ENCODE measurements at places on chromosomes 7 and 10.

GRCh38 chr7:7738177-7738576, 19.8 kb upstream of the RPA3 start:
- DNase-seq = no peak

DNA sequence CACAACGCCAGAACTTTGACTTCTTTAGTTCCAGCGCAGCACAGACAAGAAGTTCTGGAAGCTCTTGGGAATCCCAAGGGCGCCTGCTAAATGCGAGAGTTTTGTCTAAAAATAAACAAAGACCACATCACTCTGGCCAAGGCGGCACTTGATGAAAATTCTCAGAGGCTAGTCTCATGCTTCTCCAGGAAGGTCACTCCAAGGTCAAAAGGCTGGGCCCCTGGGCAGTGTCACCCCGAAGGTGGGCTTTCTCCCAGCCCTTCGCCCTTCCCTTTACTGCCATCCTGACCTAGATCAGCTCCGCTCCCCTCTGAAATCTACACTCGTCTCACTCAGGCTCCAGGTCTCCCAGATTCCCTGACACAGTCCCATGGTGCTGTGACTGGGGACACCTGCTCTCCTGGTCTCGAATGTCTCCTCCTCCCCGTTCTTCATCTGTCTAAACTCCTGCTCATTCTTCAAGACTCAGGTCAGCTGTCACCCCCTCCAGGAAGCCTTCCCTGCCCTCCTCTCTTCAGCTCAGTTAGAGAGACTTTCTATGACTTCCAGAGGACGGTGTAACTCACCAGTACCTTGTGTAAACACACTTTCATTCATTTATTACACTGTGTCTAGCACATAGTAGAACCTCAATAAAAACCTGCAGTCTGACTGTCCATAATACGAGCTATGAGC, 10.5 kb downstream of the FAM53B start:
- no peak for DNase-seq

DNA sequence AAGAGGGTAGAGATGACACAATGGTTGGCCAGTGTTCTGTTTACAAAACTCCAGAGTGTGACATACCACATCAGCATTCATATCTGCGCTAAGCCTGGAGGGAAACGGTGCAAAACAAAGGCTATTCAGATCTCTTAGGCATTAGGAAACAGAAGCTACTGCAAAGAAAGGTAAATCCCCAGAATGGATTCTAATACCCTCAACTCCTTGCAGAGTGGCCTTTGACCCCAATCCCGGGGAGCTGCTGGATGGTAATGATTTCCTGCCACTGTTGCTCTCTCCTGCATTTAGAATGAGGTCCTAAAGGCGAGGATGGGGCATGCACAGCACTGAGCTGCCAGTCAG, 65.2 kb downstream of the AOAH start:
- DNase-seq = no peak

DNA sequence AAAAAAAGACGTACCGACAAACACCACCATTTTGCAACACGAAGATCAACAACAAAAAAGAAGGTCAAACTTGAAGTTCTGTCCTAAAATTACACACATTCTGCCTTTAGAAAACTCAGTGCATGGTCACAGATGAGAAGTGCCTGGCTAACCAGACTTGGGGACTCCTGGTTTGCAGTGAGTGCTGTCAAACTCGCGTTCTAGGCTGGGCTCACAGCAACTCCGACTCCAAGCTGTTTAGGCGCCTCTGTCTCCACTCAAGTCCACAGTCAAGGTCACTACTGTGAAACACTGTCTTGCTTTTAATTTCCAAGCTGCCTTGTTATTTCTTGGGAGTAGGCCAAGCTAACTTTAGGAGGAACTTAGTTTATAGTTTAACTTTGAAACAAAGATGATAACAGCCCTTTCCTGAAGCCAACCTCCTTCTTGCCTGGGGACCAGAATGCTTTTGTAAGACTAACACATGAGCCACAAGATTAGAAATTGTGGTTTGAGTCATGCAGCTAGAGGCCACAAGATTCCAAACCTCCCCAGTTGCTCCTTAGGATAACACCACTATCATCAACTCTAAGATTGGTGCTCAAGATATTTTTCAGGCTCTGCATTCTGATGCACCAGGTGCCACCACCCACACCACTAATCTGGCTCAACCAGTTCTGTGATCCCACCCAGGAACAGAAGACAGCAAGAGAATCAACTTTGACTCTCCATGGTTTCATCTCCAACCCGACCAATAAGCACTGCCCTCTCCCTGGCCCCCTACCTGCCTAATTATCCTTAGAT, 1.1 kb upstream of the DNAAF5 start:
- peak; percentile 33 for DNase-seq

- no peak for DNase-seq
These were observed 303.6 kb downstream of the DGKB start for GRCh38 chr7:14598978-14599377.

DNA sequence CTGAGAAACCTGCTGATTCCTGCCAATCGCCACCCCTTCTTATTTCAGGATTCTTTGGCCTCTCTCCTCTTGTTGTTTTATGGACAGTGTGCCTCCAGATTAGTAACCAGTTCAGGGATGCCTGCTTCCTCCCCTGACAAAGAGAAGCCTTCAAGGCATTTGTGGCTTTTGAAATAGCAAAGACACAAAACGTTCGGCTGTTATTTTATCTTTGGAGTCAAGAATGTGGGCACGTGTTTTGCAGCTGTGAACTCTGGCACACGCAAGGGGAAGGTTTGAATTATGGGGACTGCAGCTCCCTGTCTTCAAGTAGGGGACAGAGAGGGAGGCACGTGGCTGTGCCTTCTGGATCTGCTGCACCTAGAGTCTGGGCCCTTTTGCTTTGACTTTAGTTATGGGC, 157.9 kb upstream of the GRB10 start:
- no peak for DNase-seq

- DNase-seq = no peak
These were observed 1.5 kb upstream of the EXOC6 start for GRCh38 chr10:92846854-92847201.

GRCh38 chr7:17530741-17531421, 232.4 kb downstream of the AHR start:
- no peak for DNase-seq

GRCh38 chr10:72126184-72126871, 38.0 kb upstream of the SPOCK2 start:
- no peak for DNase-seq

GRCh38 chr10:70567603-70568002, 34.9 kb downstream of the PRF1 start:
- DNase-seq = no peak

GRCh38 chr7:94160719-94161435, 156.7 kb upstream of the BET1 start:
- DNase-seq = no peak

DNA sequence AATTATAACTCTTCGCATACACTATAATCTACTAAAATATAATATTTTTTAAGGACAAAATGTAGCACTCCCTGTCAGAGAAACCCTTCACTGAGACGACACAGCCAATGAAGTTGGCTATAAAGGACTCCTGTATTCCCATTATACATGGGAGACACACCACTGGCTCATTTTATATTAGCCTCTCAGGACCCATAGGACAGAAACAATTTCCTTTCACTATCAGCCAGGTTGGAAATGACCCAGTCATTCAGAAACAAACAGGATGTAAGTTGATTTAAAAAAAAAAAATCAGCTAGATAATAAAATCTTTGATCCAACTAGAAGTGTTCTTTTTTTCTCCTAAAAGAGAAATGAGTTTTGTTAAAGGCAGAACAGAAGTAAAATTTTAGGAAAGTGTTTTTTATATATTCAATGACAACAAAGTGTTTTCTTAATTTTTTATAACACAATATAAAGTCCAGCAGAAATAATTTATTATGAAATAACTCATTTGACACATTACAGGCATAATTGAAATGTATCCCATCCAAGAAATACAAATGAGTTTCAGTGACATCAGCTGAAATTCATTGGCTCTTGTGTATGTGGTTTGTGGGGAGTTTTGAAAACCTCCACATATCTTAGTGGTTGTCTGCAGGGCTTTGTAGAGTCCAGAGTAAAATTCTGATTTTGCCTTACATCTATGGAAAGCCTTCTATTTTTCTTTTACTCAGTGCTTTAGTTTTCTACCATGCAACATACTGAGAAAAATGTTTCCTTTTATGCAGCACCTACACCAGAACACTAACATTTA, 64.1 kb downstream of the CTTNBP2 start:
- no peak for DNase-seq

GRCh38 chr7:69717221-69717620, 118.9 kb downstream of the AUTS2 start:
- DNase-seq = no peak

DNA sequence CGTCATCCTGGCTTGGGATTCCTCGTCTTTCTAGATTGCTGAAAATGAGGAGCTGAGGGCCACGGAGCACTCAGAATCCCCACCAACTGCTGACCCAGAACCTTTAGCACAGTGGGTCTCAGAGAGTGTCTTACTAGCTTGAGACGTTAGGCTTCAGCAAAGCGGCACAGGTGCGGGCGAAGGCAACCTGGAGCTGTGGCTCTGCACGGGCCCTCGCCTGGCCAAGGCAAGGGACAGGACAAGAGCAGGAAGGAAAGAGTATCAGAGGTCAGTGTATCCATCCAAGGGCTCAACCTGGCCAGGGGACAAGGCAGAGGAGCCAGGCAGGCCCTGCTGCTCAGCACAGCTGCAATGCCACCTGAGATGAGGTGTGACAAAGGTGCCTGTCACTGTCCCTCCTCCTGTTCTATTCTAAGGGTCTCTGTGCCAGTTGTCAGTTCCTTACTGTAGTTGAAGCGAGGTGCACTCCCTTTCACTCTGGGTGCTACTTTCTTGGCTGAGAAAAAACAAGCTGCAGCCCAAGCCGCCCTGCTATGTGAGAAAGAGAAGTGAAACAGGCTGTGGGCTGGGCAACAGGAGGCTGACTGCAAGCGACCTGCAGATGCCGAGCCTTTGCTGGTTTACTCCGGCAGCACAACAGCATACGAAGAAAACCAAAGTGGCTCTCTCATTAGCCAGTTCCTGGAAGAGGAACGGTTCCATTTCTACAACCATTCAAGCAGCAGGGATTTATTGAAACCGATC, 33.3 kb upstream of the KDM7A start:
- no peak for DNase-seq

GRCh38 chr10:113691381-113691780, 11.7 kb downstream of the CASP7 start:
- DNase-seq = no peak

GRCh38 chr10:130989670-130990232, 321.8 kb downstream of the TCERG1L start:
- no peak for DNase-seq

Measured in keratinocyte (primary cell).